Cortex of kidney (tissue), 1 donor: ENCODE measurements at places on chromosomes 6 and 20.

DNA sequence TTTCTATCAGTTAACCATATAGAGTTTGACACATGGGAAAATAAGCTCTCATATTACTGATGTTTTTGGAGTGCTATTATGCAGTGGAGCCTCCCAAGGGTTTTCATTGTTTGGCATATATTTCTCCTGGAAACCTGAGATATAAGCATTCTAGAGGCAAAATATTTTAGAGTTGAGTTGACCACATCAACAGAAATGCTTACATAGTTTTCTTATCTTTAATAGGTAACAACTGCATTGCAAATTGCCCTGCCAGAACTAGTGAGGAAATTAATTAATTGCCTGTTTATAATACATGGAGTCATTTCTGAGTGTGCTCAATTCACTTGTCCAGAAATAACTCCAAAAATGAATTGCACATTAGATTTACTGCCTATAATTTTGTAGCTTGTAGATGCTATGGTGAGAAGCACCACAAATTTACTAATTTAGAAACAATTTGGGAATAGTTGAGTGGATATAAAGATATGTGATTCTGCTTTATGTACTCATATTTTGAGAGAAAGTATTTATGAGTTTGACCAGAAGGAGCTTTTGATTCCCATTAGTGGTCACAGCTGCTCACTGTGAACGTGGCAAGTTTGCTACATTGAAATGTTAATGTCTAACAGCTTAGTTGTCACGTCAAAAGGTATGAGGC lies 288.7 kb downstream of the CD109 start:
- no peak for DNase-seq

DNA sequence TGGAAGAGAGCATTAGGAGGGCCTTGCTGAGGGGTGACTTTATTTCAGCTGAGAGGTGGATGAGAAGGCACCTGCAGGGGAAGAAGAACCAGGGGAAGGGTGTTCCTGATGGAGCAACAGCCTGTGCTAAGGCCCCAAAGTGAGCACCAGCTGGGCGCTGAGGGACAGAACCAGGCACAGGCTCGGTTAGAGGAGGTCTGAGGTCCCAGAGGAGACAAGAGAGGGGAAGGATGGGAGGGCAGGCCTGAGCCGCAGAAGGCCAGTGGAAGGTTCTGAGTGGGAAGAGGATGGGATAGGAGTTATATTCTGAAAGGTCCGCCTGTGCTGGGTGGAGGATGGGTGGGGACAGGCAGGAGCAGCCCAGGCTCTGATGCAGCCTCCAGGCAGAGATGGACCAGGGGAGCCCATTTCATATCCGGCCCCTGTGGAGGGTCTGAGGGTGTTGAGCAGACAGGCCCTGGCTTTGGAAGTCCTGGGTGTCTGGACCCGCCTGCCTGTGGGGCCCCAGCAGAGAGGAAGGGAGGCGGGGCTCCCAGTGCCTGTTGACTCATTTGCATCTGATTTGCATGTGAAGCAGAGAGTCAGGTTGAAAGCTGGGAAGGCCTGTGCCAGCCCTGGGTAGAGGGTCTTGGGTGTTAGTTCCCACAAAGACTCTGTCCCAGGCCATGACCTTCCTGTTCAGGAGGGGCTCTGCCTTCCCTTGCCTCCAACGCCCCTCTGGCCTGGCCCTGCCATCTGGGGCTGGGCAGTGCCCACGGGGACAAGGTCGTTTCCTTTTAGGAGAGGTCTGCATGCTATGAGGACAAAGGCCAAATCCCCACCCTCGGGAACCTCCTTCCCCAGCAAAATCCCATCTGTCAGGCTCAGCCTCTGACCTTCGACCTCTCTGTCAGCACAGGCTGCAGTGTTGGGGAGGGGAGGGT lies 10.6 kb upstream of the FAM110A start:
- DNase-seq, result no peak

- no peak for DNase-seq
Observed at GRCh38 chr6:68754681-68755213, 119.7 kb downstream of the ADGRB3 start.

- DNase-seq, result no peak
Observed at GRCh38 chr6:6412700-6413099, 92.2 kb upstream of the F13A1 start.

- DNase-seq, result no peak
Observed at GRCh38 chr20:58482416-58482815, 32.8 kb downstream of the APCDD1L start.

GRCh38 chr6:170542031-170542719 lies 10.9 kb downstream of the PSMB1 start:
- no peak for DNase-seq

DNA sequence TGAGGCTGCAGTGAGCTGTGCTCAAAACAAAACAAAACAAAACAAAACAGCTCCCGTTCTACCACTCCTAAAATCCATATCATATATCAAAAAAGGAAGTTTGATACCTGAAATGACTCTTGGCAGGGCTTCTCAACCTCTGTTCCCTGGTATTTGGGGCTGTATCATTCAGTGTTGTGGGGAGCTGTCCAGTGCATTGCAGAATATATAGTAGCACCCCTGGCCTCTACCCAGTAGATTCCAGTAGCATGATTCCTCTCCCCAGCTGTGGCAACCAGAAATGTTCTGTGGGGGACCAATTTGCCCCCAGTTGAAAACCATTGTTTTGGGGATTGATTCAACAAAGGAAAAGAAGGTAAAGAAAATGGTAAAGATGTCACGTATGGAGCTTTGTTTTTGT lies 238.9 kb downstream of the PRL start:
- no peak for DNase-seq

GRCh38 chr6:170224694-170225660 lies 65.9 kb downstream of the DLL1 start:
- no peak for DNase-seq
